ENCODE measurements at places on chromosomes 2 and 18. TPM values are rescaled to one million over a fixed set of nuclear protein-coding genes. Genes with fewer than 3 reads are reported as not detected.

The THOC1 gene
- 23.7 TPM for total RNA-seq

The ARL6IP6 gene
- 9.0 TPM for total RNA-seq

The TCF4 gene
- total RNA-seq, result 59.4 TPM

- H3K4me1 ChIP-seq, result no peaks in the 10 kb centered on the region
- no peak overlapping the region for H3K4me3 ChIP-seq
- no peak overlapping the region for H3K27ac ChIP-seq
- H3K27me3 ChIP-seq, result no peaks in the 10 kb centered on the region
- DNase-seq, result no peak
Measured at GRCh38 chr2:88307817-88308216, 137.7 kb downstream of the THNSL2 start.

DNA sequence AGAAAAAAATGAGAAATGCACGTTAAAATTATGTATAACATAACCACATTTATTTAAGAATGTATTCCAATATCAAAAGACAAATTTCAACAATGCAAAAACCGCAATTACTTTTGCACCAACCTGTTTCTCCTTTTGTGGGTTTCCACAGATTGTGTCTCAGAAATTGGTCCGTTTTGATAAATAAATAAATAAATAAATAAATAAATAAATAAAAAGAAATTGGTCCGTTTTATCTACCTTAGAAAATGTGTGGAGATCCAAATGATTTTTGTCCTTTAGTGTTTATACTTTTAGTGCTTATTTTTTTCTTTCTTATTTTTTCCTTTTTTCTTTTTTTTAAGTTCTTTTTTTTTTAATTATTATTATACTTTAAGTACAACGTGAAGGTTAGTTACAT lies 1682.2 kb upstream of the TMEFF2 start:
- H3K36me3 ChIP-seq, result no peaks in the 10 kb centered on the region
- H3K4me1 ChIP-seq, result no peaks in the 10 kb centered on the region
- H3K4me3 ChIP-seq, result no peak overlapping the region
- H3K27me3 ChIP-seq, result no peaks in the 10 kb centered on the region

DNA sequence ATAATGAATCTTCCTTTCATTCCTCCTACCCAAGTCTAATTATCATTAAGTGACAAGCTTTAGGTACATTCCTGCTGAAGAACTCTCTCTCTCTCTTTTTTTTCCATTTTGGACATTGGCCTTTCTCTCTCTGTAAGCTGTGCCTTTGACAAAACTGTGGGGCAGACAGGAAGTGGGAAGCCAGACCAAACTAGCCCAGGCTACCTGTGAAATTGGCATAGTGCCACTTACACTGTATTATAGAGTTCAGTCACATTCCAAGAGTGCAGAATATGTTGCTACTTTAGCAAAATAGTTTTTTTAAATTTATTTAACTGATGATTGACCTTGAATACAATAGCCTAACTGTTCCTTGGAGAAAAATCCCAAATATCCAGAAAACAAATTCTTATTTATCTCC lies 381.5 kb upstream of the ETAA1 start:
- H3K36me3 ChIP-seq, result no peaks in the 10 kb centered on the region
- H3K4me1 ChIP-seq, result no peaks in the 10 kb centered on the region
- no peak overlapping the region for H3K27ac ChIP-seq
- no peaks in the 10 kb centered on the region for H3K27me3 ChIP-seq

GRCh38 chr2:64522843-64523428 lies 1.2 kb upstream of the AFTPH start:
- DNase-seq, result no peak
- peak overlapping the region; percentile 96 for H3K27ac ChIP-seq
- H3K4me3 ChIP-seq, result peak overlapping the region; percentile 82
- H3K27me3 ChIP-seq, result no peaks in the 10 kb centered on the region
- no peaks in the 10 kb centered on the region for H3K36me3 ChIP-seq

DNA sequence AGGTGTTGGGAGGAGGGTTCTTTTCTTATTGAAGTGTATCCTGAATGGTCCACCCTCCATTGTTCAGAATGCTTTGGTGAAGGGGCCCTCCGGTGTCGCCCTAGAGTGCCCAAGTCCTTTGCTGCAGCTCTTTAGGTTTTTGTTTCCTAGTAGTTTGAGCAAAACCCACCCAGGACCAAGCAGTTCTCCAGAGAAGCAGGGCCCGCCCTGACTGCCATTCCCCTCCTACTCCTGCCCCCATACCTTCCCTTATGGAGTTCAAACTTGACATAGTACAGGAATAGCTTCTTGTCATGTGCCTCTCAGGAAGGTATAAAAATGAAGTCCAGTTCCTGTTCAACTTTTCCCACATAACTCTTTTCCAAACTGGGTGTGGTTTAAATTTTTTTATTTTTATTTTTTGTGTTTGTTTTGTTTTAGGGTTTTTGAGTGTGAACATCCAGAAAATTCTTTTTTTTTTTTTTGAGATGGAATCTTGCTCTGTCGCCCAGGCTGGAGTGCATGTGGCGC lies 5.6 kb downstream of the MERTK start:
- H3K4me1 ChIP-seq, result peaks cover 77% of the 10 kb centered on the region
- no peak for DNase-seq
- no peaks in the 10 kb centered on the region for H3K27me3 ChIP-seq

DNA sequence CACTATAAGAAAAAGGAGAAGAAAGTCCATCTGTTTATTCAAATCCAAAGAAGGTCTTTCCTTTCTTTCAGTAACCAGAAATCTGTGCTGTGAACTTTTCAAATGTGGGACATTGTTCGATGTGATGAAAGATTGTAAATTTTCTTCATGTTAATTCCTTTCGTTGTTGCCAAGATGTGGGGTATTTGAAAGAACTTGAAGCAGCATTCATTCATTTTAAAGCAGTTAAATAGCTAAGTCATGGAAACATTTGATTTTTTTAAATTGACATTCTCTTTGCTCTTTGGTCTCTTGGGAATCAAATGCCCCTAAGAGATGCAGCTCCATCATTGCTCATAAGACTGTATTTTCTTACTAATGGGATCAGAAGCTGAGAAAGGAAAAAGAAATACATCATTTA lies 93.7 kb upstream of the EHBP1 start:
- no peak overlapping the region for H3K4me3 ChIP-seq
- no peak overlapping the region for H3K27ac ChIP-seq
- no peaks in the 10 kb centered on the region for H3K27me3 ChIP-seq
- DNase-seq, result no peak

- H3K4me3 ChIP-seq, result no peak overlapping the region
- H3K27ac ChIP-seq, result peak overlapping the region; percentile 82
- peaks cover 53% of the 10 kb centered on the region for H3K4me1 ChIP-seq
- no peaks in the 10 kb centered on the region for H3K27me3 ChIP-seq
Measured at GRCh38 chr2:239109041-239109927, 261.4 kb downstream of the TWIST2 start.

DNA sequence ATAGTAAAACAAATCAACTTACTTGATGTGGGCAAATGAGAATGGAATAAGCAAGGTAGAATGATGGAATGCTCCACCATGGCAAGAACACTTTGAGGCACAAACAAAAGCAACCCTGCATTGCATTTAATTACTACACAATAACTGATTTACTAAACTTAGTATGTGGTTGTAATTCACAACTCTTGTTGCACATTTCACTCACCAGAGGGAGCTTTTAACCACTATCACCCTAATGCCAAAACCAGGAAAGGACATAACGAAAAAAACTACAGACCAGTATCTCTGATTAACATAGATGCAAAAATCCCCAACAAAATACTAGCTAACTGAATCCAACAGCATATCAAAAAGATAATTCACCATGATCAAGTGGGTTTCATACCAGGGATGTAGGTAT lies 659.8 kb downstream of the CPS1 start:
- no peak overlapping the region for H3K27ac ChIP-seq
- no peak overlapping the region for H3K4me3 ChIP-seq
- H3K4me1 ChIP-seq, result no peaks in the 10 kb centered on the region
- no peak for DNase-seq
- no peaks in the 10 kb centered on the region for H3K27me3 ChIP-seq
- H3K36me3 ChIP-seq, result no peaks in the 10 kb centered on the region

DNA sequence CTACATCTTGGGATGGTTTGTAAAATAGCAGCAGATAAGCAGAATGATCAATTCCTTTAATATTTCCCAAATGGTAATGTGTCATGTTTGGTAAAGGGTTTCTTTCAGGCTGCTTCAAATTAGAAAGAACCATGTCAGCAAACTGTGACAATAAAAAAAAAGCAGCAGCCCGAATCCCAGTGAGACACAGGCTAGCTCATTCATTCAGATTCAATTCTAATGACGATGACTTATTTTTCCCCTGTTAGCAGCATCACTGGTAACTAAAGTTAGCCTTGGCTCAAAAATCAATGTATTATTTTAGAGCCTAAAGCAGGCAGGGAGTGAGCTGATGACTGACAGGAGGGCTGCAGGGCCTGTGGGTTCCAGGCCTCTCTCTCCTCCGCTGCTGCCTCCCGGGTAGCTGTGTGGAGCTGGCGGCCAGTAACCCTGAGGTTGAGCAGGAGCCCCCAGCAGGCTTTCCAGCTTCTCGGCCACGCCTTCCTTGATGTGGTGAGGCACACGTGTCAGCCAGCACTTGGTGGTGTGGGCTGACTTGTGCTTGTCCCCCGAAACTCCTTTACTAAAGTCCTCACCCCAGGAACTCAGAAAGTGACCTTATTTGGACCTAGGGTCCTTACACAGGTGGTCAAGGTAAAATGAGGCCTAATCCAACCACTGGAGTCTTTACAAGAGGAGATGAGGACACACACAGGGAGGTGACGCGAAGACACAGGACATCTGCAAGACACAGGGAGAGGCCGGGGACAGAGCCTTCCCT lies 120.5 kb upstream of the HS6ST1 start:
- no peaks in the 10 kb centered on the region for H3K4me1 ChIP-seq
- DNase-seq, result peak; percentile 83
- no peak overlapping the region for H3K27ac ChIP-seq
- no peaks in the 10 kb centered on the region for H3K36me3 ChIP-seq
- H3K27me3 ChIP-seq, result peaks cover 10% of the 10 kb centered on the region

- peaks cover 26% of the 10 kb centered on the region for H3K4me1 ChIP-seq
- H3K36me3 ChIP-seq, result no peaks in the 10 kb centered on the region
- no peak for DNase-seq
- H3K27me3 ChIP-seq, result no peaks in the 10 kb centered on the region
- H3K4me3 ChIP-seq, result no peak overlapping the region
Measured at GRCh38 chr18:2855560-2856350, 8.9 kb downstream of the EMILIN2 start.

DNA sequence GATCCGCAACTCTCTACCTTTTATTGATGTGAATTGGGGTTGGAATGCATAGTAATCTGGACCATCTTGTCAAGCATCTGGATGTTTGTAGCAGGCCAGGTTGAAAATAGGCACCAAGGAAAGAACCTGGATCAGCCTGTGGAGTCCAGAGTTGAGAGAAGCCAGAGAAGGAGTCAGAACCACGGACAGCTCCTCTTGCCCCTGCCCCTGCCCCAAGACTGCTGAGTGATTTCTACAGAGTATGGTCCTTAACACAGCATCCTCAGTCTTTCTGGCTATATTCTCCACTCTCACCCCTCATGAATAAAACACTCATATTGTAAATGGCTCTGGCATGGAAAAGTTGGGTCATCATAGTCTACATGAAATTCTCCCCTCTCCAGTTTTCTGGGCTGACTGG lies 154.6 kb downstream of the LOXHD1 start:
- H3K4me1 ChIP-seq, result no peaks in the 10 kb centered on the region
- no peaks in the 10 kb centered on the region for H3K27me3 ChIP-seq
- no peak for DNase-seq
- H3K36me3 ChIP-seq, result no peaks in the 10 kb centered on the region
- H3K27ac ChIP-seq, result no peak overlapping the region
- no peak overlapping the region for H3K4me3 ChIP-seq

DNA sequence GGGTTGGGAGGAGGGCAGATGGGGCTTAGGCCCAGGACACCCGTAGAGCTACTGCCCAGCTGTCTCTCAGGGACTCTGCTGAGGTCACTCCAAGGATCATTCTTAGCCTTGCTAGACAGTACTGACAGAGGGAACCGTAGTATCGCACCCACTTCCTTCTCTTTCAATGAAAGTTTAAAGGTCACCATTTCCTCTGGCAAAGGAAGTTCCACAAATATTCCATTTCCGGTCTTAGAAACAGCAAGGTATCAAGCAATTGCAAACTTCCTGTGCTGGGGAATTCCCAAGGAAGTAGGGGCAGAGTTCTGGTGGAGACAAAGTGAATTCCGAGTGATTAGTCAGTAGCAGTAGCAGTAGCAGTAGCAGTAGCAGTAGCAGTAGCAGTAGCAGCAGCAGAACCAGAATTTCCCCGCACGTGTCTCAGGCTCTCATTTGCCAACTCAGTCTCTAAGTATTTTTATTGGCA lies 24.7 kb downstream of the IL1B start:
- no peak overlapping the region for H3K4me3 ChIP-seq
- peaks cover 16% of the 10 kb centered on the region for H3K4me1 ChIP-seq
- no peak for DNase-seq
- no peaks in the 10 kb centered on the region for H3K36me3 ChIP-seq

DNA sequence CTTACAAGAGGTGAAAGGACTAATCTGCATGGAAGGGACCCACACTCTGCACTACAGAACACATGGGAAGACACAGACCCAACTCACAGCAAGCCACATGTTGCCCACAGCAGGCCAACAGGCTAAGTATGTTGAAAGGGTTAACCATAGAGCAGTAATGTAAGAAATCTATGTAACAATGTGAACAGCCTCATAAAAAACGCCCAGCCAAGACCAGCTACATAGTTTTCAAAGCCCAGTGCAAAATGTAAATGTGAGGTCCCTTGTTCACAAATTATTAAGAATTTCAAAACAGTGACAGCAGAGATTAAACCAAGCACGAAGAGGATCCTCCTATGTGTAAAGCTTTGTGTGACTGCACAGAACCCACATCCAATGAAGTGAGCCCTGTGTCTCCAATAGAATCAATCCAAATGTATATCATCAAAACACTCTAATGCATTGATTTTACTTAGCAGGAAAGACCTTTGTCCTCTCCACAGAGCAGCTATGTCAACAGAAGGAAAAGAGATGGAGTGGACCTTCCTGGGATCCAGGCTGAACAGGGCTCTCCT lies 210.1 kb downstream of the AGPS start:
- H3K27ac ChIP-seq, result no peak overlapping the region
- H3K27me3 ChIP-seq, result no peaks in the 10 kb centered on the region
- DNase-seq, result peak; percentile 75
- no peaks in the 10 kb centered on the region for H3K36me3 ChIP-seq
- no peak overlapping the region for H3K4me3 ChIP-seq

DNA sequence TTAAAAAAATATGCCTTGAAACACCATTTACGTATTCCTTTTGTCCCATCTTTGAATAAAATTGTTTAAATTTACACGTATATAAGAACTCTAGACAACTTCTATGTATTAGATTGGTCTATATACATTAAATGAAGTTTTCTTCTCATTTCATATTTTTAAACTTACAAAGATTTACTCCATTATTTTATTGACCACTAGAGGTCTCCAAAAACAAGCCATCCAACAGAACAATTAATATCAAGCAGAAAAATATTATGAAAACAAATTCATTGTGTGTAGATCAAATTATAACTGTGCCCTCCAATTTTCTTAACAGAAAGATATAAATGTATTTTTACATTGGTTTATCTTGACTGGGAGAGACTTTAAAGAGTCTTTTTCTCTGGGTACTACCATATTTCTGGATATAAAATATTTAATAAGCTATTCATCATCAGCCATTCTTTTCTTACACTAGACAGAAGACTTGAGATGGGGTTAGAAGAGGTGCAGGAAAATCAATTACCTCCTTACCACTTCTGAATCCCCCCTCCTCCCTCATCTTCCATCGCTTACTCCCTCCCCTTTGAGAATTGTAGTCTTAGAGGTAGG lies 66.5 kb downstream of the DPP4 start:
- no peak overlapping the region for H3K27ac ChIP-seq
- no peak for DNase-seq
- H3K27me3 ChIP-seq, result no peaks in the 10 kb centered on the region
- no peak overlapping the region for H3K4me3 ChIP-seq

Measured in esophagus muscularis mucosa (tissue), 4 donors.